Stomach (tissue), 19 donors: ENCODE measurements at places on chromosomes 7 and 10. TPM values are rescaled to one million over a fixed set of nuclear protein-coding genes. Genes with fewer than 3 reads are reported as not detected.

RAPGEF5 gene
- 99.7 TPM for total RNA-seq

- H3K4me3 ChIP-seq, result peak overlapping the region; percentile 57
- peaks cover 73% of the 10 kb centered on the region for H3K4me1 ChIP-seq
- no peaks in the 10 kb centered on the region for H3K27me3 ChIP-seq
- DNase-seq, result no peak
- H3K36me3 ChIP-seq, result no peaks in the 10 kb centered on the region
- peak overlapping the region; percentile 94 for H3K27ac ChIP-seq
Observed at GRCh38 chr10:97686301-97686961, 610 bp downstream of the AVPI1 start.

DNA sequence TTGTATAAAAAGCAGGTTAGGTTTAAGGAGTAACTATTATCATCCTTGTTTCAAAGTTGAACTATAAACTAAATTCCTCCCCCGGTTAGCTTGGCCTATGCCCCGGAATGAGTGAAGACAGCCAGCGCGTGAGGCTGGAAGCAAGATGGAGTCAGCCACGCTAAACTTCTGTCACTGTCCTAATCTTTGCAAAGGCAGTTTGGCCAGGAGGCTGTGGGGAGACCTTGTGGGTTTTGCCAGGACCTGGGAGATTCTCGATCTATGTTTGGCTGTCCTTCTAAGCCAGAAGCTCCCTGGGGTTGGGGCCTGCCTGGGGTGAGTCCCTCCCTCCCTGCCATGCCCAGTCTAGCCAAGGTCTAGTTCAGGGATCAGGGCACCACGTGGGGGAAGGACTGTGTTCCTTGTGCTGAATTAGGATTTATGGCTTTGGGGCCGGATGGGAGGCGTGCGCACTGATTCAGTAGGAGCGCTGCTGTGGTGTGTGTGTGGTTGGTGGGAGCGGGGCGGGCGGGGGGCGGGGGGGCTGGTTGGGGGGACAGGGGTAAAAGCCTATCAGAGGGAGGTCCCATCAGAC is 871 bp upstream of the GTF2IRD1 start:
- H3K36me3 ChIP-seq, result no peaks in the 10 kb centered on the region
- H3K4me1 ChIP-seq, result peaks cover 32% of the 10 kb centered on the region
- DNase-seq, result peak; percentile 67
- no peaks in the 10 kb centered on the region for H3K27me3 ChIP-seq
- peak overlapping the region; percentile 2 for H3K27ac ChIP-seq
- H3K4me3 ChIP-seq, result peak overlapping the region; percentile 84

OR2A42 gene
- not detected for total RNA-seq

GRCh38 chr10:76774987-76775603 is 862.5 kb downstream of the KCNMA1 start:
- H3K4me3 ChIP-seq, result no peak overlapping the region
- no peaks in the 10 kb centered on the region for H3K4me1 ChIP-seq
- no peak overlapping the region for H3K27ac ChIP-seq
- no peaks in the 10 kb centered on the region for H3K27me3 ChIP-seq

DNA sequence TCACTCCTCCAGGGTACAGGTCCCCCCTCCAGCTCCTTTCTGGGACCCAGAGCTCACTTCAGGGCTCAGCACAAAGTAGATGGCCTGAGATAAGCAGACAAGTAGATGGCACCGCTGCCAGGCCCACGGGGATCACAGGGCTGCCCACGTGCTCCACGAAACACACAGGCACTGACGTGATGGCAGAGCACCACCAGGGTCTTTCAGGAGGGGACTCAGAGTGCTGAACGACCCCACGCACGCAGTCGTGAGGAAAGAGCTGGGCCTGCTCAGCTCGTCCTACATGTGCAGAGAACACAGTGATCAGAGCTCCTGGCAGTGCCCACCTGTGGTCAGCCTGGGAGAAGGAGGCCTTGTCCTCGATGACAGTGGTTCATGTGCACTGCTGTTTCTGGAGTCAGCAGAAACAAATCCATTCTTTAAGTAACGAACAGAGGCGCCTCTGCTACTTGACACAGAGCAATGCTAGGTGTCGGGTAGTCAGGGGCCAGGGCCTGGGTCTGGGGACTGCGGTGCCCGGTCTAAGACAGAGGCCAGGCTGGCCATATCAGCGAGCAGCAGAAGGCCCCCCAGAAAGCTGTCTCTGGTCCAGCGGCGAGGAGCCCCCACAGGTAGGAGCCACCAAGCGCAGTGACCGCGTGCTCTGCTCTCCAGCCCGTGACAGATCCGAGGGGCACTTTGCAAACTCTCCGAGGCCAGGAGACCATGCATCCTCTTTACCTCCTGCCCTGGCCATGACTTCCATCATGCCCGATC is 129.8 kb upstream of the FAM20C start:
- no peaks in the 10 kb centered on the region for H3K4me1 ChIP-seq
- H3K4me3 ChIP-seq, result no peak overlapping the region
- H3K27ac ChIP-seq, result no peak overlapping the region
- no peak for DNase-seq
- H3K27me3 ChIP-seq, result no peaks in the 10 kb centered on the region
- H3K36me3 ChIP-seq, result no peaks in the 10 kb centered on the region

- DNase-seq, result no peak
- no peaks in the 10 kb centered on the region for H3K4me1 ChIP-seq
- no peak overlapping the region for H3K4me3 ChIP-seq
- H3K36me3 ChIP-seq, result peaks cover 75% of the 10 kb centered on the region
- H3K27me3 ChIP-seq, result no peaks in the 10 kb centered on the region
Observed at GRCh38 chr7:155738104-155738503, 74.2 kb downstream of the SHH start.

GRCh38 chr7:148327379-148327778 is 263.2 kb upstream of the C7orf33 start:
- H3K27ac ChIP-seq, result no peak overlapping the region
- DNase-seq, result no peak

GRCh38 chr7:107879400-107880035 is 11.5 kb upstream of the DLD start:
- peak; percentile 59 for DNase-seq
- no peak overlapping the region for H3K4me3 ChIP-seq
- H3K27me3 ChIP-seq, result no peaks in the 10 kb centered on the region
- H3K27ac ChIP-seq, result no peak overlapping the region
- H3K4me1 ChIP-seq, result no peaks in the 10 kb centered on the region
- H3K36me3 ChIP-seq, result no peaks in the 10 kb centered on the region

DNA sequence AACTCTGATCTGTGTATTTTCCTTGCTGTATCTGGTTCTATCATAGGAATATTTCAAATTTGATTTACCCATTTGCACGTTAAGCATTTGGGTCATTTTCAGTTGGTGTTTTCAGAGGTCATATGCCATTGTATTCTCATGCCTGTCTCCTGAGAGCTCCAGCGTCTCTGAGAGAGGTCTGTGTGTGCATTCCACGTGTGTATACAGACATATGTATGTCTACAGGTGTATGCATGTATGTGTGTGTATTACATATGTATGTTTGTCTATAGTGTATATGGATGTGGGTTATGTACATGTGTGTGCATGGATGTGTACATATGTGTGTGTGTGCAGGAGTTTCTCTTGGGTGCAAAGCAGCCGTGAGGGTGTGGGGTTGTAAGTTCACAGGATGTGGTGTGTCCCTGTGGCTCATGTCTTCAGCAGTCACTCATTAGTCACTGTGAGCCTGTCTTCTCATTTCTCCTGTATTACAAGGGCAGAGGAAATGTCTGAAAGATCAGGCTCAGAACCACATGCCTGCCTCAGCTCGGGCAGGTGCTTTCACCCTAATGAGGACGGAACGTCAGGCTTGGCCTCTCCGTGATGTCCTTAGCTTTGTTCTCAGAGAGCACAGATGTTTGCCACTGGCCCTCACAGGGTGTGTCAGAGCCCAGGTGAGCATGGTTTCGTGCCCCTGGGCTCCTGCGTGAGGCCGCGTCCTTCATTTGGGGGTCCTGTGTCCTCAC is 101.6 kb downstream of the NKX6-2 start:
- H3K4me1 ChIP-seq, result peaks cover 45% of the 10 kb centered on the region
- peak overlapping the region; percentile 86 for H3K27ac ChIP-seq
- DNase-seq, result no peak

DNA sequence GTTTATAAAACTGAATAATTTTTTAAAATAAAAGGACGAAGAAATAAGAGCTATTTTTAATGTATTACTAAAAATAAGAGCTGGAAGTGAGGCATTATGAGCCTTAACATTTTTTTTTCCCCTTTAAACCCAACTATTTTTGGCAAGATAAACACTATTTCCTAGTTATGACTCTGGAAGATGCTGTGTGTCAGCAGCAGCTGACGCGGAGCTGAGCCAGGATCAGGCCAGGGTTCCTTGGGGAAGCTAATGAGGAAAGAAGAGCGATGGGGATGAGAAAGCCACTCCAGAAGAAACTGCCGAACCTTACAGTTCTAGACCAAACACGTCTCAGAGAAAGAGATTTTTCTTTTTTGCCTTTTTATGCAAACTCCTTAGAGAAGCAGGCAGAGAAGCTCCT is 85.9 kb downstream of the USP6NL start:
- no peaks in the 10 kb centered on the region for H3K4me1 ChIP-seq
- DNase-seq, result no peak
- H3K36me3 ChIP-seq, result peaks cover 8% of the 10 kb centered on the region
- no peaks in the 10 kb centered on the region for H3K27me3 ChIP-seq
- H3K4me3 ChIP-seq, result no peak overlapping the region

DNA sequence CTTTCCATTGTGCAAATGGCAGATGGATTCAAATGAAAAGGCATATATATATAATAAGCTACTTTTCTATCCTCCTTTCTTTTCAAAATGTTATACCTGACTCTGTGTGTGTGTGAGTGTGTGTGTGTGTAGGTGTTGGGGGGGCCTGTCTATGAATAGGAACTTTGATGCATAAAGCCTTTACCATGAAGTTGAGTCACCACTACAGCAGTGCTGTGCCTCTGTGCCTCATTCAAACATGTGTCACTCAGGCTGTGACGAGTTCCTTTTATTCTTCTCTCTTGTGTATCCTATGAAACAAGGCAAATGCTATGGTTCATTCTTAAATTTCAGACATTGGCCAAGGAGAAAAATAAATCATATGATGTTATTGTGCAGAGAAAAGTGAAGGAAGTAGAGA is 52.7 kb upstream of the DKK1 start:
- H3K4me1 ChIP-seq, result no peaks in the 10 kb centered on the region
- DNase-seq, result no peak
- no peaks in the 10 kb centered on the region for H3K27me3 ChIP-seq
- no peaks in the 10 kb centered on the region for H3K36me3 ChIP-seq

SAP25 gene
- not detected for total RNA-seq

- H3K4me3 ChIP-seq, result no peak overlapping the region
- H3K27me3 ChIP-seq, result no peaks in the 10 kb centered on the region
- H3K36me3 ChIP-seq, result no peaks in the 10 kb centered on the region
- H3K27ac ChIP-seq, result peak overlapping the region; percentile 58
- peaks cover 59% of the 10 kb centered on the region for H3K4me1 ChIP-seq
- DNase-seq, result peak; percentile 41
Observed at GRCh38 chr10:95305606-95306317, 15.0 kb upstream of the PDLIM1 start.

GRCh38 chr7:47389171-47389922 is 192.6 kb downstream of the TNS3 start:
- no peaks in the 10 kb centered on the region for H3K27me3 ChIP-seq
- no peak overlapping the region for H3K4me3 ChIP-seq
- peaks cover 44% of the 10 kb centered on the region for H3K36me3 ChIP-seq

DNA sequence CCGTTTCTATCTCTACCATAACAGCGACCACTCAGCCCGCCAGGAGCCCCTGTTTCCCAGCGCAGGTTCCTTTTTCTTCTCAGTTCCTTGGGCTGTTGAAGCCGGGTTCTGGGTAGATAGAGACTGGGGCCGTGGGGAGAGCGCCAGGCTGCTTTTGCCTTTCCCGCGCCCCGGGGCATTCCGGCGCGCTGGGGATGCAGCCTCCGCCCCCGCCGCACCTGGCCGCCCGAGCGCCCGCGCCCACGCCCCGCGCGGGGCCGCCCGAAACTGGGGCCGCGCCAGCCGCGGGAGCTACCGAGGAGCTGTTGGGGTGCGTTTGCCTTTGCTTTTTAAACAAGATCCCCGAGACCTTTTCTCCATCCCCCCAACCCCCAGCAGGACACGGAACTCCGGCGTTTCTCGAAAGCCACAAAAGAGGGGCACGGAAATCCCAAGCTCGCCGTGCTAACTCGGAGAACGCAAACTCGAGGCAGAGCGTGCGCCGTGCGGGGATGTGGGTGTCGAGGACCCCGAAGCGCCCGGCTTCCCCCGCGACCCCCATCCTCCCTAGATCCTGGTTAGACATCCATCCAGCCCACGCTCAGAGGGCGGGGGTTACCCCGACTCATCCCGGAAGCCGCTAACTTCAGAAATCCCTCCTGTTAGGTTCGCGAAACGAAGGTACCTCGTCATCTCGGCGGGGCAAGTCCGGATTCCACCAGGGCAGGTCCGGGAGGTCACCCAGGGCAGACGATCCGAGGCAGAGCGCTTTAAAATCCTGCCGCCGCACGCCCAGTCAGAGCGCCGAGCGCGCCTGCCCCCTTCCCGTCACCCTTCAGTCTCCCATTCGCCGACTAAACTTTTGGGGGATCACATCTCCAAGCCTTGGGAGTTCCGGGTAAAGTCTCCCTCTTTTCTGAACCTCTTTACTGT is 1.0 kb downstream of the GRM8 start:
- no peak overlapping the region for H3K27ac ChIP-seq
- no peaks in the 10 kb centered on the region for H3K36me3 ChIP-seq
- peaks cover 29% of the 10 kb centered on the region for H3K4me1 ChIP-seq
- DNase-seq, result no peak
- peak overlapping the region; percentile 60 for H3K4me3 ChIP-seq
- no peaks in the 10 kb centered on the region for H3K27me3 ChIP-seq

TWIST1 gene
- 0.58 TPM for total RNA-seq

FAM237B gene
- not detected for total RNA-seq

MPP7 gene
- total RNA-seq, result 27.2 TPM

- DNase-seq, result no peak
- no peaks in the 10 kb centered on the region for H3K4me1 ChIP-seq
- no peak overlapping the region for H3K27ac ChIP-seq
- H3K27me3 ChIP-seq, result no peaks in the 10 kb centered on the region
Observed at GRCh38 chr7:114903131-114903530, 18.8 kb upstream of the MDFIC start.

ANLN gene
- total RNA-seq, result 25.2 TPM

CCNY gene
- 46.0 TPM for total RNA-seq

DNA sequence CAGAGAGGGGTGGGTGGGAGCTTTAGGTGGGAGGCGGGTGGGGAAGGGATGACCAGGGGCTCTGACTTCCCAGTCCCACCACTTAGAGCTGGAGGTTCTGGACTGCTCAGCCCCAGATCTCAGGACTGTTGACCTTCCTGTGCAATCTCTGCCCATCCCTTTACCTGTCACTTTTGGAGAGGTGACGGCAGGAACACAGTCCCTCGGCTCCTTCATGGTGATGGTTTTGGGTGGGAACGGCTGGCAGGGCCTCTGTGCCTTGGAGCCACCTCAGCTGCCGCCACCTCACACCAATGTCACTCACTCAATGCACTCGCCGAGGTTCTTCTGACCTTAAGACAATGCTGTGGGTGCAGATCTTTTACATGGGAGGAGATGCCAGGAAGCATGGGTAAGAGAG is 49.0 kb downstream of the TMEM270 start:
- H3K27me3 ChIP-seq, result no peaks in the 10 kb centered on the region
- no peak overlapping the region for H3K27ac ChIP-seq
- H3K4me3 ChIP-seq, result no peak overlapping the region
- peak; percentile 15 for DNase-seq
- no peaks in the 10 kb centered on the region for H3K4me1 ChIP-seq
